ENCODE measurements at places on chromosomes 13 and 19.

DNA sequence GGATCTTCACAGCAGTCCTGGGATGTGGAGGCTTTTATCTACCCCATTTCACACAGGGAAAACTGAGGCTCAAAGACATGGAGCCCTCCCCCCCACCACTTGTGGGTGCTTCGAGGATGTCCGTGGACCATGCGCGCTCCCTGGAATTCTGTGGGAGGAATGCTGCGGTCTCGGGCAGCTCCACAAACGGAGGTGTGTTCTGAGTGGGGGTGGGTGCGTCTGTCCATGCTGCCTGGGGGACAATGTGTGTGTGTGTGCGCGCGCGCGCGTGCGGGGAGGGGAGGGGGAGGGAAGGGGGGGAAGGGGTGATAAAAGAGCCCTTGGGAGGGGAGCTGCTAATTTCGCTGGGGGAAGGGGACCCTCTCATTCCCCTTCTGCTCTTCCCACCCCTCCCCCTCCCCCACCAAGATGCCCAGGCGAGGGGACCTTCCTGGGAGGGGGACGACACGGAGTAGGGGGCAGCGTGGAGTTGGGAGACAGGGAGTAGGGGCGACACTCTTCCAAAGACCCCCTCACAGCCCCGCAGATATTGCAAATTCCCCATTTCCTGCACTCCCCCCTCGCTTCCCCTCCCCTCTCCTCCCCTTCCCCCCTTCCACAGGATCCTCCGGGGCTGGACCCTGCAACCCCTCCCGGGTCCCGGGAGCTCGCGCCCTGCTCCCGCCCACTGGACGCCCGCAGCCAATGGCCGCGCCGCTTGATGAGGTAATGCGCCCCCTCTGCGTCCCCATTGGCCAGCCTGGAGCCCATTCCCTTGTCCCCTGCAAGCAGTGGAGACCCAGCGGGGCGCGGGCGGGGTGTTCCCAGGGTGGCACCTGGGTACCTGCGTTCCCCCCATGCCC lies 18.9 kb upstream of the ZNRF4 start:
- no peak for DNase-seq

- DNase-seq = no peak
These were observed 52.7 kb downstream of the TRPM4 start for GRCh38 chr19:49210108-49210900.

DNA sequence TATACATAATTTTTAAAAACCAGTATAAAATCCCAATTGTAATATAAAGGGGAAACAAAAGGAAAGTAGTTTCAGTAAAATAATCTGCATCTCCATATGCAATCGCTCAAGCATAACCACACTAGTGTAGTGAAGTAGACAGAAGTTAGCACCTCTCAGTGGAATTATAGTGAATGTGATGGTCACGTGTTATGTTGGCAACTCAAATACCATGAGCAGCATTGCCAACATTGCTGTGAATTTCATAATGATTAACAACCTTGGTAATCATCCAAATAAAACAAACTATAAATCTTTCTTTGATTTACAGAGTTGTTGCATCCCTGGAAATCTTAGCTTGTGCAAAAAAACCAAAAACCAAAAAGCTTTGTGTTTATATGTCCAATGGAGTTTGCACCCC lies 77.3 kb upstream of the SIAH3 start:
- no peak for DNase-seq

GRCh38 chr19:18225702-18226468 lies at the start of gene PDE4C:
Gene PDE4C, minus strand, starts transcription at chr19:18226438. Its CDS starts 23 bp downstream, at chr19:18226415.
- no peak for DNase-seq

DNA sequence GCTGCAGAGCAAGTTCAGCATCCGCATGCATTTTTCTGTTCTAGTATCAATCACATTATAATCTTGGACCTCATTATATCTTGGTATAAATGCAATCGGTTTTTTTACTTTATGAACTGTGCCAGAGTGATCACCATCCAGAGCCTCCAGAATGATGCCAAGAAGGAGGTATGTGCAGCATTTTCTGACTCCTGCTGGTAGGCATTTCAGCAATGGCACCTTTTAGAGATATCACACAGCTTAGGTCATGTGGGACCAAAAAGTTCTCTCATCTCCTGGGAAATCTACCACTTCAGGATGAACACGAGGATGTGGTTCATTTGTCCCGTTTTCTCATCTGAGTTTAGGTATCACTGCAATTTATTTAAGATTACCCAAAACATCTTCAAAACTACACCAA lies 220.4 kb downstream of the VWA8 start:
- no peak for DNase-seq

DNA sequence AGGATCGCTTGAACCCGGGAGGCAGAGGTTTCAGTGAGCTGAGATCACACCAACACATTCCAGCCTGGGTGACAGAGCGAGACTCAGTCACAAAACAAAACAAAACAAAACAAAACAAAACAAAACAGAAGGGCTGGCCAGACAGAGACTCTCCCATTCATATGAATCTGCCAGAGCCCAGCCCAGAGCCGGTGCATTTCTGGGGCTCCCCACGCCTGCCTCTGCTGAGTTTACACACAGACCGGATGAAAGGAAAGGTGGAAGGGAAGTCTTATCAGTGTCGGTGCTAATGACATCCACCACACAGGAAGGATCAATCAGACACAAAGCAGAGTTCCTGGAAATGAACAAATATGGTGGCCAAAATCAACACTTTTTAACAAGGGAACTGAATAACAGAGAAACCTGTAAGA lies 6.8 kb downstream of the TRAPPC6A start:
- DNase-seq = no peak

DNA sequence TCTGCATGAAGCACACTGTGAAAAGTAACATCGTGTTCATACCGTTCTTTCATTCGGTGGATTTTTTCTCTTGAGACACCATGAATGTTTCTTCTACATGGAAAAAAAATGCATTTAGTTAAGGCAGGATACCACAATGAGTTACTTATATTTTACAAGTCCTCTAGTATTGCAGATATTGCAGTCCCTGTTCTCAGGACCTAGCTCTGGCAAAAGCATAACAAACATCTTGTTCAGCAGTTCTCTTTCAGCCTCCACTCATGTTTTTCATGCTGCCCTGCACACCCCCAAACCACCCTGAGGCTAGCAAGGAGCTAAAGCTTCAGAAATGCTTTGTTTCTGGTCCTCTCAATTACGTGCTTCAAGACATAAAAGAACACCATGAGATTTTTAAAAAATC lies 24.8 kb downstream of the N4BP2L1 start:
- no peak for DNase-seq

DNA sequence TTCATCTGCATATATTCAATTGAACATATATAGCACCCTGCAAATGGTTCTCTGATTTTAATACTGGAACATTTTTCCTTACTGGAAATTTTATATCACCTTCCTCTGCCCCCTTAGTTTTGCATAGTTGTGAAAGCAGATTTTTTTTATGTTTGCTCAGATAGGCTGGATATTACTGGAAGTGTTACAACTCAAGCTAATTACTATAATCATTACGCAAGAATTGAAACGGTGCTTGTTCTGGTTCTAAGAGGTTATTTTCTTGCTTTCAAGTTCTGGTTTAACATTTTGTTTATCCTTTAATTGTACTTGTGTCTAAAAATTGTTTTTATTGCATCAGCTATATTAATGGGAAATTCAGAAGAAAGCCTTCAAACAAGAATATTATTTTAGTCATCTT lies 95.6 kb upstream of the MYO16 start:
- DNase-seq = no peak
